Stimulated activated CD8-positive, alpha-beta memory T cell treated with anti-CD3 and anti-CD28 coated beads, Interleukin-15, amount 100 ng/mL, for 24 hours (primary cell): ENCODE measurements at places on chromosomes 7 and 10.

DNA sequence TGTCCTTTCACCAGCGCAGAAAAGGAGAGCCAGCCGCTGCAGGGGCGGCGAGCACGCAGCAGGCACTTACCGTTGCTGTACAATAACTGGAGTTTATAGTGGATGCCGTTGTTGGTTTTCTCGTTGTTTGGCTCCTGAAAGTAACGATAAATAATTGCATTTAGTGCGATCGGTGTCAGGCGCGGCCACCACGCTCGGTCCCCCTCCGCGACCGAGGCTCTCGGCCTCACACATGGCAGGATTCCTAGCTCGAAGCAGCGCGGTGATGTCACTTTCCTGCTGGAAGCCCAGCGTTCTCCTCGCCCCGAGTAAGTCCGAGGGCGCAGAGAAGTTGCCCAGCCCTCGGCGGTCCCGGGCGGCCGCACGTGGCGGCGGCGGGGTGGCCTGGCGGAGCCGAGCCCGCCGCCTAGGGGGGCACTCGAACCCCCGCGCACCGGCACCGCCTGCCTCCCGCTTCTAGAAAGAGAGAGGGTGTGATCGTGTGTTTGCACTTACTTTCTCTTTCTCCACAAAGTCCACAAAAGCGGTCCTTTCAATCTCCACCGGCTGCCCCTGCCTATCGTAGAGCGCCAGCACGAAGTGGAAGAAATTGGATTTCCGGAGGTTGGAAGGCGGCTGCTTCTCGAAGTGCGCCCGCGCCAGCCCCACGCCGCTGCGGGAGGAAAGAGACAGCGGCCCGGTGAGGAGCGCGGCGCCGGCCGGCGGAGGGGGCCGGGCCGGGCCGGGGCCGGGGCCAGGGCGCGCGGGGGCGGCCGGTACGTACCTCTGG is 1.0 kb downstream of the EBF3 start:
- DNase-seq = no peak

DNA sequence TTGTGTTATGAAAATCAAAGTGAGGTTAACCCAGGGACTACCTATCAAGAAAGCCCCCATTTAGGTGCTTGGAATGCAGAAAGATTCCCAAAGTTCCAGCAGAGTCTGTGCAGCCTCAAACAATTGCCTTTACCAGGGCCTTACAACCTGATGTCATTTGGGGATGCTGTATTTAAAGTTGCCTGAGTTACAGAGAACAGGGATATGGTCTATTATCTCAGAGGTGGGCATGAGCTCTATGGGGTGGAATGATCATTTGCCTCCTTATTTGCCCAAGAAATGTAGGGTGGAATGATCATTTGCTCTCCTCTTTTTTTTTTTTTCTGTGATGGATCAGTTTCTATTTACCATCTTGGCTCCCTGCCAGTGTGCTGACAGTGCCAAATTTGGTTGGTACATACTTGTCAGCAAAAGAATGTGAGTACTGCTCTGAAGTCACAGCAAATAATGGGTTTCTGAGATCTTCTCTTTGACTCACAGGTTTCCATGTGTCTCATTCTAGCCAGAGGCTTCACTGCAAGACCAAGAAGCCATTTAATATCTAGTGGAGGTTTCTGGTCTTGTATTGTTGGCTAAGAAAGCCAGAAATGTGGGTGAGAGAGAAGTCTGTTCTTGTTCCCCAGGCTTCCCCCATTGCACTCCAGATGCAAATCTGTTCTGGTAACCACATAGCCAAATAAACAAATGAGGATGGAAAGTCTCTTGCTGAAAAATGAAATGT is 45.5 kb upstream of the ZNRF2 start:
- DNase-seq = no peak

GRCh38 chr7:2876031-2876731 is 32.1 kb upstream of the GNA12 start:
- DNase-seq = no peak

GRCh38 chr7:84735677-84736076 is 451.2 kb downstream of the SEMA3D start:
- no peak for DNase-seq

GRCh38 chr10:31724296-31724695 is 204.3 kb downstream of the ARHGAP12 start:
- DNase-seq = no peak

DNA sequence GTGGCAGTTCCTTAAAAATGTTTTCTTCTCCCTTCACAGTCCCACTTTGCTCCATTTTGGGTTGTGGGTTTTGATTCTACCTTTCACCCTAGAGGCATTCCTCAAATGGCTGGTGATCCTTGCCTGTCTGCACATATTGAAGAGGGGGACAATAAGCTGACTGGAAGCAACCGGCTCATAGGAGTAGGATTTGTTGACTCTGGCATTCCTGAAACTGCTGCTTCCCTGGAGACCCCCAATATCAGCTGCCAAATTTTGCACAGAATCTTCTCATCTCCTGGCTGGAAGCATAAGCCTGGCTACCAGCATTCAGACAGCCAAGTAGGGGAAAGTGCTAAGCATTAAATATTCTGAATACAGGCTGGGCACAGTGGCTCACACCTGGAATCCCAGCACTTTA is 53.7 kb downstream of the KIF5B start:
- DNase-seq = no peak

DNA sequence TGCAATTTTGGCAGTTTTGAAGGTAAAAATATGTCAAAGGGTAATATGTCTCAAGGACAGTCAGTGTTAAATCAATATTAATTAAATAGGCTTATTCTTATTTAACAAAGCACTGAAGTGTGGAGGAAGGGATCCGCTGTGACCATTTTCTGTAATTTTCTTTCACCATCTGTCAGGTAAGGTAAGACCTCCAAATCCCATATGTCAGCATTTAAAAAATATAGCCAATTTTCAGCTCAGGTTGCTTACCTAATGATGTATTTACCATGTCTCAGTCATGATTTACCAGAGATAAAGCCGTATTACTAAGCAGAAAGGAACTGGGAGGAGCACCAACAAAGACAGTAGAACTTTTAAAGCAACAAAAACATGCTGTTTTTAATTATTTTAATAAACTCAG is 683.9 kb downstream of the CCSER2 start:
- no peak for DNase-seq

- no peak for DNase-seq
These were observed 136.8 kb downstream of the PTN start for GRCh38 chr7:137206770-137207169.

DNA sequence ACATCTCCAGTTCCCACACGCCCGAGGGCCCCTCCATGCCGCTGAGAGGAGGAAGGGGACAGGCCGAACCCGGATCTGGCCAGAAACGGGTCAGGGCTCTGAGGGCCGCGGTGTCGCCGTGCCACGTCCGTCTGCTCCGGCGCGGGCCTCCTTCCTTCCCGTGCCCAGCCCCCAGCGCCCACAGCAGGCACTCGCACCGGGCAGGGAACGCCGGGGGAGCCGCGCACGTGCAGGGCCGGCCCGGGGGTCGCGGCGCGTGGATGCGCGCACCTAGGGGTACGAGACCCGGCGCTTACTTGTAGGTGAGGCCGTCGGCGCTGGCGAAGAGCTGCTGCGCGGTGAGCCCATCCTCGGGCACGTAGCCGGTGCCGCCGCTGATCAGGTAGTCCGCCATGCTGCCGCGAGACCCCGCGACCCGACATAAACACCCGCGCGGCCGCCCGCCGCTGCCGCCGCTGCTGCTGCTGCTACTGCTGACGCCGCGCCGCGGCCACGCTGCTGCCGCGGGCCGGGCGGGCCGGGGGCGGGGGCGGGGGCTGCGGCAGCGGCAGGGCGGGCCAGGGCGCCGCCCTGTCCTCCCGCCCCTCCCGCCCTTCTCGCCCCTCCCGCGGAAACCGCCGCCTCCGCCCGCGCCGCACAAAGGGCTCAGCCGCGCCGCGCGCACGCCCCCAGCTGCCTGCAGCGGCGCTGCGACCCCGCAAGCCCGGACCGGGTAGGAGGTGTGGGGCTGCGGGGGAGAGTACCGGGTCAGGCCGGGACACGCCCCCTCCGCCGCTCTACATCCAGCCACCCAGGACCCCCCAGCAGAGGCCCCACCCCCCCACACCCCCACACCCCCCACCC is 4.1 kb downstream of the IMPDH1 start:
- peak; percentile 30 for DNase-seq

GRCh38 chr7:30923774-30924413 is 12.2 kb downstream of the AQP1 start:
- DNase-seq = no peak

DNA sequence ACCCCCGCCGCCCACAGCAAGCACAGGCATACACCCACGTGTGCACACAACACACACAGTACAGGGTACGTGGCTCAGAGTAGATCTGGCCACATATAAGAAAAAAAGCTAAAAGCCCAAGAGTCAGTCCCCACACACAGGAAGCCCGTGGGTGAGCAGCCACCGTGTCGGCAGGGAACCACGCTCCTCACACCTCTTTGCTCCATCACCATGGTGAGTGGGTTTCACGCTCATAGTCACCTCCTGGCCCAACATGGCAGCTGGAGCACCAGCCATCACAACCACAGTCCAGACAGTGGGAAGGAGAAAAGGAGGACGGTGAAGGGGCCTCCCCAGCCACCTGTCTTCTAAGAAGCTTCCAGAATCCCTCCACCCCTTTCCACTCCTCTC is 76.0 kb upstream of the PDGFA start:
- no peak for DNase-seq

GRCh38 chr10:86536294-86536861 is 14.8 kb upstream of the WAPL start:
- DNase-seq = no peak

DNA sequence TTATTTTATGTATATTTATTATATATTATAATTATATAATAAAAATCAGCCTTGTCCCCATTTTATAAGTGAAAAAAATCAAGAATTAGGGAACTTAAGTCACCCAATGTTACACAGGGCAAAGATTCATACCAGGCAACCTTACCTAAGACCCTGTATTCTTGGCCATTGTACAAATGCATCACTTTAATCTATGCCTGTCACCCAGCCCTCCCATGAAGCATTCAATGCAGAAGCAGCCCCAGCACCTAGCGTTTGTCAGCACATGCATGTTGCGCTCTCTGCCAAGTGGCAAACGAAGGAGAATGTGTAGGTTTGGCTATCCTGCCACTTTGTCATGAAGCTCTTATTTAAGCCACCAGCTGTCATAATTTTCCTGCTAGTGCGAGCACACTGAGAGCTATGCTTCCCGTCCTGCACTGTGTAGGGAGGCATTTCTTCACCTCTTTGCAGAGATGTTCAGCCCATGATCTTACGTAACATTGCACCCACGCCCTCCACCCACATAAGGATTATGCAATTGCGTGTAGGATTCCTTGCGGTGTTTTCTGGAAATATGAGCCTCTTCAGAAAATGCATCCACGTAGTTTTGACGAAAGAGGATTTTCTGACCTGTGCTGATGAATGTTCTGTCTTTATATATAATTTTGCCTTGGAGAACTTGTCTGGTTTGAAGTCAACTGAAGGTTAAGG is 7.7 kb upstream of the COBL start:
- no peak for DNase-seq

DNA sequence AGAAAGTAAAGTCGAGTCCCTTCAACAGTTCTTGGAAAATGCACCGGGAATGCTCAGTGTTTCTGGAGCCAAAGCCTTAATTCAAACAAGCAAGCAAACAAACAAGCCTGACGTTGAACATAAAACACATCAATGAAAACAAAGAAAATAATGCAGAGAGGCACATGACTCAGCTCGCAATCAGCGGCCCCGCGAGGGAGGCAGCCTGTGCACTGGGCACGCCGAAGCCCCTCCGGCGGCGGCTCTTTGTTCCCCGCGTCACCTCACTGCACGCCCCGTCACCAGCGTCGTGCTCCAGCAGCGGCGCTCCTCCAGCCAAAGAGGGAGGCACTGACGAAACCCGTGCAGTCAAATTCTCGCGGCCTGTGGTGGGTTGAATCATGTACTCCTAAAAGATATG is 151.5 kb downstream of the DNAJB6 start:
- DNase-seq = no peak

- no peak for DNase-seq
These were observed 96.2 kb downstream of the C10orf105 start for GRCh38 chr10:71623098-71623985.

DNA sequence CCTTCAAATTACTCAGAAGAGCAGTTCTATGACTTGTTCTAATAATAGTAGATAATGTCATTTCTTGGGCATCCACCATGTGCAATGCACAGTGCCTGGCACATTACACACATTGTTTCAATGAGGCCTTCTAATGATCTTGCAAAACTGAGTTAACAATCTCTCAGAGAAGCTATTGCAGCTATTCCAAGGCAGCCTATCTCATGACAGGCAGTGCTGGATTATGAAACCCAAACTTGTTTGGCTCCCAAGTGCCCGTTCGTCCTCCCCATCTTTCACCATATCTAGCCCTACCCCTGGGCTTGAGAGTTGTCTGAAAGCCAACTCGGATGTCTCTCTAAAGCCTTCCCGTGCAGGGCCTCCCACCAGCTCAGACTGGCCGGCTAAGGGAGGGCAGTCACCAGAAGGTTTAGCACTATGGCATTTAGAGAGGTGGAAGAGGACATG is 405.1 kb downstream of the PLXNA4 start:
- no peak for DNase-seq

DNA sequence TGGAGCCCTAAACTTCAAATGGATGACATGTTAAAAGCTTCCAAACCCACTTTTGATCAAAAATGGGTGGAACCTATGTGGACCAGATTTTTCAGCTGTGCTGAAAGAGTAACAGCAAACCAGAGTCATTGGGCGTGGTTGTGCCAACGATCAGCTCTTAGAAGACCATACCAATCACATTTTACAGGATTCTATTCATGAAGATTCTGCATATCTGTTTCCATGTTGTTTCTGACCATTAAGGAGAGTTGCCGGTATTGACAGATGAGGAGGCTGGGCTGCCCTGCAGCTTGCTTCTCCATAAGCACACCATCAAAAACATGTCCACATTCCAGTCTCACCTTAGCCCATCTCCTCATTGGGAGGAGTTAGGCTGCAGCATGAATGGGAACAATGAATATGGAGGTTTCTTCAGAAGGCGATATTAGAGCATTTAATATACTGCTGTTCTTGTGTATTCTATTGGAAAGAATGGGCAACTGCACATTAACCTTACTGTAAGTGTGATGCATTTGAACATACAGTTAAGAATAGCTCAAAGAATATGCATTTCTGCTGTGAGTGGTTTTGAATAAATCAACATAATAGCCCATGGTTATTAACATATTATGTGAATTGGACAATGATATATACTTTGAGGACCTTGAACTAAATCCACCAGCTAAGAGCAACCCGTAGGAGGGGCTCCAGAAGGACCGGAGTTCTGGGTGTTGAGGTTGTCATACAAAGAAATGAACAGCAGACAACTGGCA is 116.7 kb downstream of the TCF7L2 start:
- no peak for DNase-seq

GRCh38 chr10:81862596-81862995 is 12.4 kb upstream of the NRG3 start:
- no peak for DNase-seq

GRCh38 chr10:119006451-119007210 is 22.9 kb upstream of the NANOS1 start:
- no peak for DNase-seq
